IPS DF 19.7 (cell line): ENCODE measurements at places on chromosomes 4 and X.

- no peak for DNase-seq
These were observed 25.5 kb upstream of the FUNDC1 start for GRCh38 chrX:44568196-44568595.

DNA sequence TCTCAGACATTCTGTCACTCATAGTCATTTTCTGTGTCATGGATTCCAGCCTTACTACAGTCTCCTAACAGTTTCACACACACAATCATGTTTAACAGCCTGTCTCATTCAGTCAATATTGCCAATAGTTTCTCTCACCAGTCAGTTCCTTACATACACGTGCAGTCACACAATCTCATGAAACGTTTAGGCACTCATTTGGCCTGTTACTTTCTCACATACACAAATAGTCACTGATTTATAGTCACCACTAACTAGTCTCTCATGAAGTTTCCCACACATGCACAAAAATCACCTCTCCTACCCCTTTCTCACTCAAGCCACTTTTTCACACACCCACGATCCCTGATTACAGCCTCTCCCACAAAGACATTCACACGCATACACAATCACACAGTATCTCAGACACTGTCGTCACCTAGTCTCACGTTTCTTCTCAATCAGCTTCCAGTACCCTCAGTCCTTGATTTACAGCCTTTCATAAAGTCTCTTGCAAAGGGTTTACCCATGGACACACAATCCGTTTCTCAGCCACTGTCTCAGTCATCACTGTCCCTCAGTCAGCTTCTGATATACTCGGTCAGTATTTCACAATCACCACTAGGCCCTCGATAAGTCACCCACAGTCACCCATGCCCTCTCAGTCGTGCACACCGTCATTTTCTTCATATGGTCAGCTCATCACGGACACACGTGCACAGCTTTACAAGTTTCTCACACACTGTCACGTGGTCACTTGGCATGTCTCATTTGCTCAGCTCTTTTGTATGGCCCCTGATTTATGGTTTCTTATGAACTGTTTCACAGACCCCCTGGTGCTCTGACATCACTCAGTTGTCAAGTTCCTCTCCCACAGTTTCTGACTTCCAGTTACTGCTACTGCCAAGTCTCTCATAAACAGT lies 4.2 kb upstream of the CFP start:
- no peak for DNase-seq

DNA sequence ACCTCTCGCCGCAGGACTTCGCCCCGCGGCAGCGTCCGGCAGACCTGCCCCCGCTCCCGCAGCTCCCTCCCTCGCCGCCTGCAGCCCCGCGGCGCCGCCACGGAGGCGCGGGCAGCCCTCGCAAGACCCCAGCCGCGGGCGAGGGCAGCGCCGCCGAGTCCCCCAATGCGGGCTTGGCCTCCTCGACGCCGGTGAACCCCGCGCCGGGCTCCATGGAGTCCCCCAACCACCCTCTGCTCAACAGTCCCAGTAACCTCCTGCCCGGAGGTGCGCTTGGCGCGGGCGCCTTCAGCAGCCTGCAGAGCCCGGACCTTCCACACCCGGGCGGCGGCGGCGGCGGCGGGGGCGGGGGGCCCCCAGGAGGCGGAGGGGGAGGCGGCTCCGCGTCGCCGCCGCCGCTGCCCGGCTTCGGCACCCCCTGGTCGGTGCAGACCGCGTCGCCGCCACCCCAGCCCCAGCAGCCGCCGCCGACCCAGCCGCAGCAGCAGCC lies 1.2 kb downstream of the CPEB2 start:
- no peak for DNase-seq

DNA sequence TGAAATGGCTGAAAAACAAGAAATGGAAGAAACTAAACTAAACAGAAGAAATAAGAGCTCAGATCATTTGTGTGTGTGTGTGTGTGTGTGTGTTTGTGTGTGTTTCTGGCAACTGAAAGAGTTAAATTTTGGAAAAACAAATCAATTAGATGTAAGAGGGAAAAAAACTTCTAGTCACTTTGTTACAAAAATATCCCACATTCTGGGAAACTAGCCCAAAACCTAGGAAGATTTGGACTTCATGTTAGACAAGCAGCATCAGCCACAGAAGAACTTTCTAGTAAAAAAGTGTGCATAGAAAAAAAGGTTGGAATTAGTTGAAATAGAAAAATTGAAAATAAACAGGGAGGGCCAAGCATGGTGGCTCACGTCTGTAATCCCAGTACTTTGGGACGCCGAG lies 111.6 kb upstream of the PRKG2 start:
- DNase-seq, result no peak

DNA sequence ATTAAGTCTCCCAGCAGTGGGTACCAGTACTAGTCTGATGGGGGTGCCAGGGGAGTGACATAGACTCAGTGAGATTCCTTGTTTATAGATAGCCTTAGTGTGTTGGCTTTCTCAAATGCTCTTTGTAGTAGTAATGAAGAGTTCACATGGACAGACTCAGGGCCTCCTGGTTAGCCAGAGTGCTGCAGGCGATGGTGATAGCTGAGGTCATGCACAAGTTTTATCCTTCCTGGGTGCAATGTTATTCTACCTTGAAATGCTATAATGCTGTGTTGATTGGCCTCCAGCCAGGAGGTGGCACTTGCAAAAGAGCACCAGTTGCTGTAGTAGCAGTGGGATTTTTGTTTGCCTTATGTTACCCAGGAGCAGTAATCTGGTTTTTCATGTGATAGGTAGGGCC lies 35.5 kb upstream of the ADH4 start:
- no peak for DNase-seq
